NCI-H1048 (cell line): ENCODE measurements at places on chromosomes 3 and 15.
A peak's percentile ranks its signal among the peaks of the same experiment; 100 is the strongest.

DNA sequence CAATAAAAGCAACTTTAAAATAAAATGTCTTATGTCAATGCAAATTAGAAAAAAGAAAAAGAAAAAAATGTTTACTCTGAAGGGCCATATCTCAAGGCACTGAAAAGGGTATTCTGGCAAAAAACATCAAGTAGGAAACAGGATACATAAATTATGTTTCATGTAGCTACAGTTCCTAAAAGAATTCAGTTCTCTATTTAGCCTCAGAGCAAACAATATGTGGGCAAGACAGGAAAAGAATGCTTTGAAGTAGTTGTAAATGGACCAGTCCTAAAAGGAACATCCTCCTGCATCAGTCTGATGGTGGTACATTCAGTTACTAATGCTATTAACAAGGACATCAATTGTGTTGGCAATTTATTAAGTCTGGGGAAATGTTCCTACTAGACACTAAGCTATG is 8.1 kb downstream of the COMMD2 start:
- no peak for DNase-seq

- no peak for DNase-seq
Observed at GRCh38 chr15:66785637-66786036, 83.6 kb downstream of the SMAD6 start.

DNA sequence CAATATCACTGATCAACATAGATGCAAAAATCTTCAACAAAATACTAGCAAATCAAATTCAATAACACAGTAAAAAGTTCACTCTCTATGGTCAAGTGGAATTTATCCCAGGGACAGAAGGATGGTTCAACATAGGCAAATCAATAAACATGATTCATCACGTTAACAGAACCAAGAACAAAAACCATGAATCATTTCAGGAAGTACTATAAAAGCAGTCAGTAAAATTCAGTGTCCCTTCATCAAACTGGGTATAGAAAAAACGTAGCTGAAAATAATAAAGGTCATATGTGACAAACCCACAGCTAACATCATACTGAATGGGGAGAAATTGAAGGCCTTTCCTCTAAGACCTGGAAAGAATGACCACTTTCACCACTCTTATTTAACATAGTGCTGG is 172.1 kb downstream of the POLR2M start:
- no peak for DNase-seq

DNA sequence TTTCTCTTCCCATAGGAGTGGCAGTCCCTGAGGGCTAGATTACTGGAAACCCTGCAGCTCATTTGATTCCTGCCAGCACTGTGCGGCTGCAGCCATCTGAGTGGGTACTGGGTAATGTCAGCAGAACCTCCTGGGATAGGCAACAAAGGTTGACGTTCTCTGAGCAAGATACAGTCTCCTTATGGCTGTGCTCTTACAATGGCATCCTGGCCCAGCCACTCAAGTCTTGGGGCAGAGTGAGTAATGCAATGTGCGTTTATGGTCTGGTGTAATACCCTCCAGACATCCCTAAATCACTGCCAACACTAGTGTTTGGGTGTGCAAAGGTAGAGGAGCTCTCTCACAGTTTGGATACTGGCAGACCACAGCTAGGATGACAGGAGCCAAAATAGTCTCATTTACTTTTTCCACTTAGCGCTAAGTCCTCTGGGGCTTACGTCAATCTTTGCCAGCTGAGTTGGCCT is 775.8 kb downstream of the ZNF385D start:
- DNase-seq: no peak

DNA sequence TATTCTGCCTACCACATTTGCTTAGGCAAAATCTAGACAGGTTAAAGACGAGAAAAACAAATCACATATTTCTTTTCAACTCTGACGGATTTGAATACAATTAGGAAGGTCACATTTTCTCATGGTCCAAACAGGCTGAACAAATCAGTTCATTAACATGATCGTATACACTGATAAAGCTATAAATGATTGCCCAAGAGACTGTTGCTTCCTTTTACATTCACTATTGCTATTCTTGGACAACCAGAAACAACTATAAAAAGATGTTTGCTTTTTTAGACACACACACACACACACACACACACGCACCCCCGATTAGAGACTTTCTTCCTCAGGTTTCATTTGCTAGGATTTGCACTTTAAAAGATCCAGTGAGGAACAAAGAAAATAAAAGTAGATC is 122.3 kb upstream of the BHLHE40 start:
- no peak for DNase-seq

GRCh38 chr3:106534206-106534605 is 665.4 kb upstream of the CBLB start:
- no peak for DNase-seq

GRCh38 chr3:141000027-141000663 is 51.0 kb upstream of the SPSB4 start:
- DNase-seq: peak; percentile 8

DNA sequence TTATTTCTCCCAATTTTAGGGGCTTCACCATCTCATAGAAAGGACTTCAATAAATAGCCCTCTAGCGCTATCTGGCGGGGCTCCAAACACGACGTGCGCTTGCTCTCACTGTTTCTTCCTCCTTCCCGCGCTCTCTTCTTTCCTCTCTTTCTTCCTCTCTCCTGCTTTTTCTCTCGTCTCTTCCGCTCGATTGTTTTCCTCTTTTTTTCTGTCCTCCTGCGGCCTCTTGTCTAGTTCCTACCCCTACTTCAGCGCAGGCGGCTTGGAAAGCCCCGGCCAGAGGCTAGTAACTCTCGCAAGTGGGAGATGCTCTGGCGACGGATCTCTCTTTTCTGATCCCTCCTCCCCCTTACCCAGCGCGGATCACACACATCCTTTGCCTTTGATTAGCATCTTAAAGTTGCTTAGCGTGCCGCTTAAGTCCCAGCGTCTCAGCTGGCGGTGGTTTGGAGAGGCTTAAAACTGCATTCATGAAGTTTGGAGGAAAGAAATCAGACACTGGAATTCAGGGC is 6.2 kb upstream of the MEIS2 start:
- DNase-seq: no peak

GRCh38 chr15:65935391-65935790 is 66.1 kb downstream of the RAB11A start:
- no peak for DNase-seq
